ENCODE measurements at places on chromosomes 5 and 9.

DNA sequence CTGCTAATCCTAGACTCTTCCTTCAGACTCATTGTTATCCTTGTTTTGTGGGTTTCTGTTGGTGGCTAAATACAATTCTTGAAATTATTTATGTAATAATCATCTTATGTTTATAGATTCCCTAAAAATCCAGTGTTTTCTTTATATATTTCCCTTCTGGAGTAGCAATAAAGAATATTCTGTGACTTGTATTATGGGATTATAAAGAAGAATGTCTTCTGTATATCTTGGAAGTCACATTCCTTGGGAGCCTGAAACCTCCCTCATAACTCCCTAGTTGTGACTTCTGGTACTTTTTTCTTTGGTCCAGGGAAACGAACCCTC, 356.1 kb downstream of the TMEM167A start:
- DNase-seq = no peak

DNA sequence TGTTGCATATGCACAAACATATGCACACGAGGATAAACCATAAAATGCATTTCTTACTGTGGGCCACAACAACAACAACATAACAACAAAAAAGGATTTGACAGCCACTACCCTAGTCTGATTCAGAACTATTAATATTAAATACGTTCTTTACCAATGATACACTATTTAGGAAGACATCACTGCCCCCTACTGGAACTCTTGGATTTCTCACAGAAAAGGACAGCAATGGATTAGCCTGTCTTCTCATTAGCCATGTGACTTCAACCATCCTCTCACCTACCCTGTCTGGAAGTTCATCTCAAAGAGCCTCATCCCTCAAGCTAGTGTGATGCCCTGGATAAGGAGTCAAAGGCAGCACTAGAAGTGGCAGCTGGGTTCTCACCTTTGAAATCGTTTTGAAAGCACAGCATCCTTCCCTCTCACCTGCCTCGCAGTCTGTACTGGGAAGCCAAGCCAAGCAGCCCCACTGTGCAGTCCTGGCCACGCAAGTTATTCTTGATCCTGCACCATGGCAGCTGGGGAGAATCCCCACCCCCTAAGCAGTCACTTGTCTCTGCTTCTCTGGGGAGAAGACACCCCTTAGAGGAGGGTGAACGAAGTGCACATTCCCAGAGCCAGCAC, 64.6 kb downstream of the SH3TC2 start:
- DNase-seq = peak; percentile 68

- no peak for DNase-seq
These were observed 182.3 kb upstream of the RIOK2 start for GRCh38 chr5:97365163-97365845.

DNA sequence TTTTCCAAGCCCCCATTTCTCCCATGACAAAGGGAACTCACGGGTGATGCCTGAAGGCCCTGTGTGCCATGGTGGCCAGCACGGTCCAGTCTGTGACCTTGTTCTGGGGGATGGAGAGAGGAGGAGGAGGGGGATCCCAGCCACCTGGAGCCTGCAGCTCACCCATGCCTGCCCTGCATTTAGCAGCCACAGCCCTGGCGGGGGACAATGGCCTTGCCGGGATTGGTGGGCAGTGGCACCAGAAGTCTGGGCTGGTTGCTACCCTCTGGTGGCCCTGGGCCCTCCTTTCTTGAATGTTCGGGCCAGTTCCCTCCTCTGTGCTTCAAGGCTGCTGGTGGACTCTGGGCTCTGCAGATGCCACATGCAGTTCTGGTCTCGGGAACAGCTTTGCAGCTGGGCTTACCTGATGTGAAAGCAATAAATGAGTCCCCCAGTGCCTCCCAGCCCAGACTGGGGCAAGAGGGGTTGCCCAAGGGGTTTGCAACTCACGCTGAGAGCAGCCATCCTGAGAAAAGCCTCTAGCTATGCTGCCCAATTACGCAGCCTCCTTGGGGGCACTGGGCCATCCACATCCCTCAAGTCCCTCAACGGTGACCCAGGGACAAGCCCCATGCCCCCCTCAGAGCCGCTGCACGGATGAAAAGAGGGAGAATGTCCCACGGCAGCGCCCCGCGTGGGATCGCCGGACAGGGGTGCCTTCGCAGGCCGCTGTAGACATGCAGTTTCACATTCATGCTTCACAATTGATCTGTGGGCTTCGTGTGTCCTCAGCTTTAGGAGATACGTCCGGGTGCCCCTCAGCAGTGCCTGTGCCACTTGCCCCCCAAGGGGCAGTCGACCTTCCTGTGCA, 49.2 kb upstream of the FCN1 start:
- no peak for DNase-seq

GRCh38 chr9:94889628-94890027, 163.1 kb downstream of the AOPEP start:
- DNase-seq = no peak

GRCh38 chr5:161305601-161306000, 240.9 kb downstream of the GABRB2 start:
- DNase-seq = no peak

- peak; percentile 56 for DNase-seq
These were observed 40.6 kb upstream of the ITGA2 start for GRCh38 chr5:52948418-52949076.

DNA sequence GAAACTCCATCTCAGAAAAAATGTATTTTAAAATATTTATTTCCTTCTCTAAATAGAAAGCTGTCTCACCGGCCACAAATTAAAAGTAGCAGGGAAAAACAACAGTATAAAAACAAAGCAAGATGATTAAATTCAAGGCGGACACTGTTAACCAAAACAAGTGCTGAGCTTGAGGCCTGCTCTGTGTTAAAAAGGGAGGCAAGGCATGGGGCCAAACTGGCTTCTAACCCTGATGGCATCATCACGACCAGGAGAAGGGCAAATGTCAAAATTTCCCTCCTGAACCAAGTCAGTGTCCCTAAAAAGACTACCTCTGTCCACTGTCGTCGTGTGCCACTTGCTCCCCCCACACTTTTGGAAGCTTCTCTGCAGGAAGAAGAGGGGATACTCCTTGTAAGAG, 116.1 kb downstream of the MSX2 start:
- DNase-seq = no peak

- no peak for DNase-seq
These were observed 113.2 kb downstream of the SEC61B start for GRCh38 chr9:99335280-99335679.
